ENCODE measurements at places on chromosomes 3 and 15.
A peak's percentile ranks its signal among the peaks of the same experiment; 100 is the strongest.

- DNase-seq = no peak
These were observed 5.3 kb upstream of the SPSB4 start for GRCh38 chr3:141045849-141046248.

DNA sequence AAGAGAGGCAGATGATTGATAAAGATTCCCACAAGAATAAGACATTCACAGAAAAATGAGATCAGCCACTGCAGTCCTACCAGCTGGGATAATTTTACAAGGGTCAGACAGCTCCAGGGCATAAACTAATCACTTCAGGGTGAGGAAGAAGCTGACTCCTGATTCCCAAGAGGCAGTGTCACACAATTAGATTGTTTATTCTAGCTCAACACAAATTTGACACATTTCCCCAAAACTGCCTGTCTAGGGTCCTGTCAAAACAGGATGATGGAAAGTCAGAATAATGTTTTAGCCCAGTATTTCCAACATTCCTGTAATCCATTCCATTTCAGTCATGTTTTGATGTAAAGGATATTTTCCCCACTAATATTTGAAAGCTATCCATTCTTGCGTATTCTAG, 110.8 kb downstream of the TNIK start:
- DNase-seq = peak; percentile 9

- DNase-seq = no peak
These were observed 450.7 kb upstream of the SEMA6D start for GRCh38 chr15:47266566-47266965.

GRCh38 chr15:70962084-70962483, 69.5 kb downstream of the LRRC49 start:
- DNase-seq = no peak

GRCh38 chr3:151226088-151226563, 23.1 kb upstream of the GPR171 start:
- DNase-seq = peak; percentile 64

DNA sequence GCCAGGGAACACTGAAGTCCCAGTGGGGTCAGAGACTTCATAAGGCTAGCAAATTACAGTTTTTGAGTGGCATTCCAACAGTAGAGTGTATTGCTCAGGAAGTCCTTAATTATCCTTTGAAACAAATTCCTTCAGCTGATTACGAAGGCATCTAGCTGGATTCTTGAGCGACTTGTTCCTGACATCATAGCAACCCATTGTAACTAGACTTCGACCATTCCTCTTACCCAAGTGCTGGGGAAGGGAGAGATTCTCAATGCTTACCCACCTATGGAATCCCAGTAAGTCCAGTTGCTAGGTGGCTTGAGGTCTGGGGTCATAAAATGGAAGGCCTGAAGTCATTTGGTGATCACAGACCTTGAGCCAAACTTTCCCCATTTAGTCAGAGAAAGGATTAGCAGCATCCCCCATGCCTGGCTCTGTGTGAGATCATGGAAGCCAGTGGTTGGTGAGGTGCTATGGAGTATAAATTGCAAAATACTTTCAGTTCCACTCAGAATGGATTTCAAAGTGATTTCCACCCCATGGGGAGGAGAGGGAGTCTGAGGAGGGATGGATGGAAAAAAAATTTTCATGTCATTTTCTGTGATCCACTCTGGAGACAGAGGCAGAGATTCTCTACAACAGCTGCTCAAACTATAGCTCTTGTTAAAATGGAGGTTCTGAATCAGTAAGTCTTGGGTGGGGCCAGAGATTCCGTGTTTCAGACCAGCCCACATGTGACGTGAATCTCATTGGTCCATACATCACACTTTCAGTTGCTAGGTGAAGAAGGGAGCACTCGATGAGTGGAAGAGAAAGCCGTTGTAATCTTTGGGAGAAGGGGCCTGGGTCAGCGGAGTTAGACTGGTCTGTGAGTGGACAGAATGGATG, 45.7 kb downstream of the CD86 start:
- DNase-seq = no peak

GRCh38 chr3:153315781-153316180, 153.8 kb downstream of the RAP2B start:
- peak; percentile 88 for DNase-seq

GRCh38 chr15:47551079-47551478, 166.2 kb upstream of the SEMA6D start:
- no peak for DNase-seq

GRCh38 chr15:100831467-100831866, 48.2 kb upstream of the ALDH1A3 start:
- no peak for DNase-seq

- DNase-seq = no peak
These were observed 15.5 kb downstream of the ETV5 start for GRCh38 chr3:186093271-186093900.

DNA sequence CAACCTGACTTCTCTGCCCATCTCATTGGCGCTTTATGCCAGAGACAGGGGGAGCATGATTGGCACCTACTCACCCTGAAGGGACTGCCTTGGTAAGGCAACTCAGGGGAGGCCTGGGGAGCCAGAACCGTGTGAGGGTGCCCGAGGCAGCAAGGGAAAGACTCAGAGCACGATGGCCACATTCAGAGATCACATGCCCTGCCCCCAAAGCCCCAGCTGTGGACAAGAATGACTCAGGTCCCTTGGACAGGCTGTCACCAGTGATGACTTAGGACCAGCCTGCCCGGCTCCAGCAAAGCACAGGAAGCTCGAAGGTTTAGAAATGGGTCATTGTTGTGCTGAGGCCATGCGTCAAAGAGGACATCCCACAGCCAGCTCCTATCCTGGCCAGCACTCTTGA, 49.1 kb upstream of the LIMD1 start:
- peak; percentile 30 for DNase-seq

- DNase-seq = peak; percentile 12
These were observed 60.2 kb downstream of the VPS8 start for GRCh38 chr3:184872200-184872599.

GRCh38 chr3:101944308-101944707, 95.0 kb downstream of the NFKBIZ start:
- no peak for DNase-seq

DNA sequence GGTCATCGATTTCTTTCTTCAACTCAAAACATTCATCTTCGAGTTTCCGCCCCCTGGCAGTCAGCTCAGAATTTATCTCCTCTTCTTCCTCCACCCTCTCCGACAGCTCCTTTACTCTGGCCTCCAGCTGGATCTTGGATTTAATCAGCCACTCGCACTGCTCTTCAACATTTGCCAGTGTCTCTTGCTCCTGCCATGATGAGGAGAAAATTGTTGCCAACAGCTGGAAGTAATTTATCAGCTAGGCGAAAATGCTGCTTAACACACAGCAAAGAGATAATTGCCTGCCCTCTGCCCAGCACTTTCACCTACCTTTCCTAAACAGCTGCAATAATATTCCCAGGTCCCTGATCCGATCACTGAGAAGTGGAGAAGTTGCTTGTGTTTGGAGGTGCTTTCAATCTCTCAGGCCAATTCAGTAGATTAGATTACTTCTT, 69.3 kb downstream of the MYH15 start:
- peak; percentile 72 for DNase-seq

DNA sequence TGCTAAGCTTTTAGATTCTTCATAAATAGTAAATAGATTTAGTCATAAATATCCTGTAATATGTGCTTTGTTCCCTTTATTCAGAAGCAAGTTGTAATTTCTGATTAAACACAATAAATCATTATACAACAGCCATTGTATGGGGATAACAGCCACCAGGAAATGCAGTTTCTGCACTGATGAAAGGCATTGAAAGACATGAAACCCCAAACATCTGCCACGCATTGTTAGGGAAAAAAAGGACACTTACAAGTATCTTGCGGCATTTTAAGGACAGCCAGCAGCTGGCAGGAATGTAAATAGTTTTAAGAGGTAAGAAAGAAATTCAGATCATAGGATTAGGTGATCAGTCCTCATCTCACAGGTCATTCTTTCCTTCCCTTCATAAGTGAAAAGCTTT, 801.1 kb upstream of the LMCD1 start:
- no peak for DNase-seq

GRCh38 chr15:51931638-51932037, 39.9 kb downstream of the LEO1 start:
- DNase-seq = peak; percentile 24

GRCh38 chr15:83115831-83116565, 8.6 kb downstream of the TM6SF1 start:
- DNase-seq = no peak

GRCh38 chr3:179069762-179070390, 1.7 kb downstream of the ZMAT3 start:
- DNase-seq = peak; percentile 68

DNA sequence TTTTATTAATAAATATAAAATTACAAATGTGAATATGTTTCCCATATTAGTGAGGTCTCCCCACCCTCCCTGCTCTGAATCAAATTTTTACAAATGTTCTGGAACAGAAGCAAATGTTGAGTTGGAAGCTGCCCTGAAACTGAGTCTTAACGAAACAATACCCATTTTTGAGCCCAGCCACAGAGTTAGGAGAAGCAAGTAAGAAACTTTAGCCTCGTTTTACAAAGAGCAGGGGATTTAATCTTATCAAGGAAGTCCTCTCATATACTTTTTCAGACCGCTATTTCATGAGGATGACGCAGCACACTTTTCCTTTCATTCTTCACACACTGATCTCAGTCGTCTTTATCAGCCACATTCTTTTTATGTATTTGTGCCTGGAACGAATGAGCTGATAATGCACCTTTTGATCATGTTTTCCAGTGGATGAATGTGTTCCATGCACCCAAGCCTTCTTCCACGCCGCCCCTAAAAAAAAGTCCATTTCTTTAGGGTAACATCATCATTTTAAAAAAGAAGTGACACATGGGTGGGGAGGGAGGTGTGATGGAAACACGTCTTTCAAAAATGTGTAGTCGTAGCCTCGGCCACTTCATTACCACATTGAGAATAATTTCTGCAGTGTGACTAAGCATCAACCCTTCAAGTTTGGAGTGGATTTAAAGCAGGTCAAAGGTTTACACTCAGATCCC, 48.1 kb downstream of the SETMAR start:
- peak; percentile 6 for DNase-seq

DNA sequence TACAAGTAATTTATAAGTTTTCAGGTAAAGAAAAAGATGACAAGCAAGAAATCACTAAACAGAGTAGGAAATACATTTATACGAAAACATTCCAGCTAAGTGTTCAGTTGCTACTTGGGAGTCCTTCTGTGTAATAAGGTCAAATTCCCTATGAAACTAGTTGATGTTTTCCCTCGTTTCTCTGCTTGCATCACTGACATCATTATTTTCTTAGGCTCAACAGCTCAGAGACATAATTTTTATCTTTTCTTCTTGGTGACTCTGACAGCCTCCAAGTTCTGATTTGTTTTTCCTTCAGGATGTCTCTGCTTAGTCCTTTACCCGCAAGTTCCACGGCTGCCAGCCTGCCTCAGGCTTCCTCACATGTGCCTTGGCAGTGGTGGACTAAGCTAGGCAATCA, 173.6 kb downstream of the P3H2 start:
- DNase-seq = no peak

DNA sequence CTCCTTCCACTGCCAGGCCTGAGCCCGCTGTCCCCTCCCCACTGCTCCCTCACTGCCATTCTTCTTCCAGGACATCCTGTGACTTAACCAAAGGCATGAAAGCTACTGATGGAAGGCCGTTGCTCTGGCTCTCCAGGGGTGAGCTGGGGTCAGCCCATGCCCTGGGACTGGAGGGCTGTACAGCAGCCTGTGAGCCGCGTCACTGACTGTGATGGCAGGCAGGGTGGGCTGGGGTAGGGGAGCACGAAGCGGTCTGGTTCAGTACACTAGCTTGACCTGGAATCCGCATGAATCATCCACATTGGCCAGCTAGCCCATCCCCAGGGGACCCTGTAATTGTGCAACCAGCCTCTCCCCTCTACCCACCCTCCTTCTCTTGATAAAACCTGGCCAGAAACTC, 30.8 kb downstream of the CORO2B start:
- peak; percentile 42 for DNase-seq

DNA sequence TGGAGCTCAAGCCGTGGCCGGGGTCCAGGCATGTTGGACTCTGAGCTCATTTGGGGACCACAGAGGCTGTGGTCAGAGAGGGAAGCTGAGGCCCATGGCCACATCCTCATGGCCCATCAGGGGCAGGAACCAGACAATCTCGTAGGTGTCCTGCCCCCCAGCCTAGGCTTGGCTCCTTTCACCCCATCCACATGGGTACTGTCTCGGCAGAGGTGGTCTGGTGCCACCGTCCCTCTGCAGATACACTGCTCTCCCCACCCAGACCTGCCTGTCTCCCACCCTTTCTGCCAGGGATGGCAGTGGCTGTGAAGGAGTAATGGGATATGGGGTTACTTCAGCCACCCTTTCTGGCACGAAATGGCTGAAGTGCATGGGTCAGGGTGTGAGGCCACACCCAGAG, 7.9 kb downstream of the PRSS50 start:
- DNase-seq = no peak

DNA sequence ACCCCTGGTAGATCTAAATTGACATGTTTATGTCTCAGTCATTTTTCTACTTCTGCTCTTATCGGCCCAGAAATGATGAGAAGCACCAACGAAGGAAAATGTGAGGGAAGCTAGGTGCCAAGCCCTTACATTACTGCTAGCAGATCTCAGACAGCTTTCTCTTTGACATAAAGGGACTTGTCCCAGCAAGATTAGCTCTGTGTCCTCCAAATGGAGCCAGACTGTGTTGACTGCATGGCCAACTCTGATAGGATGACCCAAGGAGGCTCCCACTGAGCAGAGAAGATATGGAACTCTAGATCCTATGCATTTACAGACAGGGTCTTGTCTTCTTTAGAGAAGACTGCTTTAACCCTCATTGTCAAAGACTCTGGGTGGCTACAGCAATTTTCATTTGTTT, 2.8 kb upstream of the MCTP2 start:
- no peak for DNase-seq

GRCh38 chr15:73388256-73388781, 19.6 kb upstream of the HCN4 start:
- DNase-seq = peak; percentile 50

GRCh38 chr3:125916376-125916978, 52.5 kb upstream of the ROPN1B start:
- peak; percentile 94 for DNase-seq

GRCh38 chr3:173983343-173983742, 585.8 kb downstream of the NLGN1 start:
- DNase-seq = peak; percentile 78

DNA sequence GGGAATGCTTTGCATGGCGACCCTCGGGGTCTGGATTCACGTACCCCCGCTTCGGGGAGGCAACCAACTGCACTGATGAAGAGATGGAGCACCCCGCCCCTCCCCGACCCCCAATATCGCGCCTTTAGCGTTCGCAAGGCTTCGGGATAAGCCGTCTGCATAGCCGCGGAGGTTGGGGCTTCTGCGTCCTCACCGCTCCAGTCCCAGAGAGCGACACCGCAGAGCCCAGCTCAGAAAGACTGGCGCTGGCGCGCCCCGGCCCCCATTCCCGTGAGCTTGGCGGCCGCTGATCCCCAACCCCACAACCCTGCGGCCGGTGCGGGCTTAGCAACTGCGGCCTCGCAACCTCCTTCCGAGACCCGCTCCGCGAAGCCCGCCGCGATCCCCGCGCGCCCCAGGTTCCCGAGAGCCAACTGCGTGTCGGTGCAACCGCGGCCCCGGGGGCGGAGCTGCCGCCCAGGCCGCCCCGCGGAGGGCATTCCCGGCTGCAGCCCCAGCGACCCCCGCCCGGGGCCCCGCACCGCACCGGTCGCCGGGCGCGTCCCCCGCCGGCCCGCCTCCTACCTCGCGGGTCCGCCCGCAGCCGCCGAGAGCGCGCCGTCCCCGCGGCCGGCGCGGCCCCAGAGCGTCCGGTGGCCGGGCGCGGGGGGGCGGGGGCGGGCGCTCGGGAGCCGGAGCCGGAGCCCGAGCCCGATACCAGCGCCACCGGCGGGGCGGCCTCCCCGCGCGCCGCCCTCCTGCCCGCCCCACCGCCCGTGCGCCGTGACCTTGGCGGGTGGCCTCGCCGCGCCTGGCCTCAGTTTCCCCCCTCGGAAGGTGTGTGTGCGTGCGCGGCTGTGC, 79.5 kb downstream of the IQSEC1 start:
- no peak for DNase-seq

- no peak for DNase-seq
These were observed 709 bp downstream of the SCAMP5 start for GRCh38 chr15:74995779-74996765.

Data from AG10803 (cell line).